ENCODE measurements at places on chromosomes 1 and 21.

DNA sequence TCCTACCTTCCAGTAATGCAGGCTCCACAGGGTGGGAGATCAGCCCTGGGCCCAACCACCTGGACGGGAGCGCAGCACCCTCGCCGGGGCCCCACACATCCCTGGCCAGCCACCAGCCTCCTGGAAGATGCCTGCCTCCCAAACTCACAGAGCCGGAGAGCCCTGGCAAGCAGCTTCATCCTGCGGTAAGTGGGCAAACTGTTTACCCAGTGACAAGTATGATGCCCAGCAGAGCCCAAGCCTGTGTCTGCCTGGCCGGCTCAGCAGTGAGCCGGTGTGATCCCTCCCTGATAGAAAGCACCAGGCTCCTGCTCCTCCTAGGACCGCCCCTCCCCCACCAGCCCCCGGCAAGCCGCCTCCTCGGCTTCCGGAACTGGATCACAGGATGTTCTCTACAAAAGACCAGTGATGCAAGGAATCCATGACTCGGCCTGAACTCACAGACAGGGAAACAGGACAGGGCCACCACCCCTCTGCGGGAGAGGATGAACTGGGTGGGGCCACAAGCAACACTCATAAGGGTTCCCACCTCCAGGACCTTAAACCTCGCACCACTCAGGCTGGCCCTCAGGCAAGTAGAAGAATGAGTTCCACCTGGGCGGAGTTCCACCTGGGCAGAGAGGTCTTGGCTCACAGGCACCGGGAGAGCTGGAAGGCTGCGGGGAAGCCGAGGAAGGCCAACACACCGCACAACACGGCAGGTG is 7.9 kb downstream of the ACOT7 start:
- peak; percentile 53 for DNase-seq

GRCh38 chr1:176949033-176949662 is 215.4 kb downstream of the ASTN1 start:
- peak; percentile 19 for DNase-seq

DNA sequence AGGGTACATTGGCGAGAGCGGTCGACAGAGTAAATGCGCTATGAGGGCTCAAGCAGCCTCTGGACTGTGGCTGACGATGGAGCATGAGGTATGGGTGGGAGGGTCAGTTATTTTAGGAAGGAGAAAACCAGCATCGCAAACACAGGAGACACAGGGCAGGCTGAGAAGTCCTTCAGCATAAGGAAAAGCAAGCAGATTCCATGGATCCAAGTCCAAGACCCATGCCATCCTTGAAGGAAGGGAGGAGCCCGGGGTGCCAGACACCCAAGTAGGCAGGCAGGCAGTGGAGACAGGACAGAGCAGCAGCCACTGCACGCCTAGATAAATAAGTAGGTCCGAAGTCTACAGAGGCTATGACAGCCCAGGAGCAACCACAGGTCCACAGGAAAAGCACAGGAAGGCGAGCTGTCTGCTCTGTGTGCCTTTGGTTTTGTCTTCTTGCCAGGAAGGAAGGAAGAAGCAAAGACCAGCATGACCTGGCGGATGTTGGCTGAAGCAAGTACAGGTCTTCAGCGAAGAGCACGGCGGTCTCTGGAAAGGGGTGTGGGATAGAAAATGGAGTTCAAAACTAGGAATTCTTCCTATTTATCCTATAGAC is 76.4 kb upstream of the SLC45A1 start:
- no peak for DNase-seq

GRCh38 chr1:93358293-93358692 is 12.6 kb downstream of the DR1 start:
- DNase-seq: peak; percentile 47

DNA sequence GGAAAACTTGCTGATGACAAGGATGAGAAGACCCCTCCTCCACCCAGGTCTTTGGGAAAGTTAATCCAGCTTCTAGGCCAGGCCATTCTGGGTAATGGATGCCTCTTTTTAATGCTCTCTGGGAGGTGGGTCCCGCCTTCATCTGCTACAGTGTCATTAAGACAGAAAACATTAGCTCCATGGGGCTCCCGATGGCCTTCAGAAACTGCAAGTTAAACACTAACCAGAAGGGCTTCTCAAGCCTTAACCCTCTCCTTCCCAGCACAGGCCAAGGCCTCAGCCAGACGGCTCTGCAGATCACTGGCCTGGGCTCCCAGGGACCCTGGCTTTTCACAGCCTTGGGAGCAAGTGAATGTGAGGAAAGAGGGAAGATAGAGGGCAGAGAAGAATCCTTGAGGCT is 364.9 kb downstream of the MATN1 start:
- no peak for DNase-seq

GRCh38 chr21:38487901-38488639 is 10.2 kb downstream of the ERG start:
- no peak for DNase-seq

GRCh38 chr21:44576025-44576420 is 2.5 kb downstream of the KRTAP10-4 start:
- no peak for DNase-seq

- DNase-seq: no peak
Observed at GRCh38 chr1:57258557-57259325, 165.1 kb downstream of the DAB1 start.

DNA sequence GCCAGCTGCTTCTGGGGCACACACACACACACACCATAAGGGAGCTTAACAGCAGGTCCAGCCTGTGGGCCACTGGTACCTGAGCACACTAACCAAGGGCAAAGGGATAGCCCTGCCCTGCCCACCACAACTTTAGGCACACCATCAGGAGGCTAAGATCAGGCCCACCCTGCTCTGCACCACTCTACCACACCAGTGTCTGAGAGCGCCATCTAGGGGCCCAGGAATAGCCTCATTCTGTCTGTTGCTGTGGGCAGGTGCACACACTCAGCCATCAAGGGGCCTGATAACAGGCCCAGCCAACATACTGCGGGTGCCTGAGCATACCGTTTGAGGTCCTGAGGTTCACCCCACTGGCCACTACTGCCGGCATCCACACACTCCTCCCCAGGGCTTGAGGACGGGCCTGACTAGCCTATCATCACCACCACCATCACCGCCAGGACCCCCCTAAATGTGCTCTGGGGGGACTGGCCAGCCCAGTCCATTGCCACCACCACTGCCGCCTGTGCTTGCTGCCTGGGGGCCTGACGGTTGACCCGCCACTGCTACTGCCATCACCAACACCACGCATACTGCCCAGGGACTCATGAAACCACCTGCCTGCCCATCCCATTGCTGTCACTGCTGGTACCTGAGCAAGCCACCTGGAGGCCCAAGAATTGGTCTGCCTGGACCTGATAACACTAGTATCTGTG is 31.3 kb downstream of the NSL1 start:
- DNase-seq: peak; percentile 59

DNA sequence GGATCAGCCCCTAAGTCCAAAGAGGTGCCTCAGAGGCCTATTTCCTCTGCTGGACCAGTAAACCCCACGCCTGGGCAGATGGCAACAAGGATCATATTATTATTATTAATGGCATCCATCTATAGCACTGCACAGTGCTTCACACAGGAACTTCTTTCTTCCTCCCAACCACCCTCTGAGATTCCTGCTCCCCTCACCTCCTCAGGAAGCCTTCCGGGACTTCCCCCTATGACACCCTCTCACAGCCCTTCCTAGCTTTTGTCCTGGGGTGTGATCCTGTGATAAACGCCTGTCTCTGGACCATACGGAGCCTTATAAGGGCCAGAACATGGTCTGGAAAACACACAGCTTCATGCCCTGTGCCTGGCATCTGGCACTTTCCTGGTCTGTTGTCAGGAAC is 3.2 kb downstream of the FBXO2 start:
- DNase-seq: no peak

DNA sequence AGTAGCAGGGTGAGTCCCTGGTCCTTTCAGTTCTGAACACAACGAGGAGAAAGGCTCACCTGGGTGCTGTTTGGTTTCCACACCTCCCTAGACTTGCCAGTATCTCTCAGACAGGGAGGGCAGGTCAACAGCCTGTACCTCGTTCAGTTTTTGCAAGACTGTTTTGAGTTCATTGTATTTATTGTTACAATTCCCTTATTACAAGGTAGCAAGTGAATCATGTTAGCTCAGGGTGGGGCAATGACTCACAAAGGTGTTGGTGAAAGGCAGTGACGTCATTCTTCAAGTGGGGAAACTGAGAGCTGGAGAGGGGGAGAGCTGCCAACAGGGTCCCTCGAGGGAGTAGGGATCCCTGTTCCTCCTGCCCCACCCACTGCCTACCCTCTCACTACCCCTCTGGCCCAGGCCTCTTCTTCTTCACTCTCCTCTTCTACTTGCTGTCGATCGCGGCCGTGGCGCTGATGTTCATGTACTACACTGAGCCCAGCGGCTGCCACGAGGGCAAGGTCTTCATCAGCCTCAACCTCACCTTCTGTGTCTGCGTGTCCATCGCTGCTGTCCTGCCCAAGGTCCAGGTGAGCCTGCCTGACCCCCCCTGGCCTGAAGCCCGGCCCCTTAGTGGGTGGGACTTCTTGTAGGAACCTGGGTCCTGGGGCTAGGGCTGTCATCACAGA is 13.4 kb downstream of the SERINC2 start:
- no peak for DNase-seq

DNA sequence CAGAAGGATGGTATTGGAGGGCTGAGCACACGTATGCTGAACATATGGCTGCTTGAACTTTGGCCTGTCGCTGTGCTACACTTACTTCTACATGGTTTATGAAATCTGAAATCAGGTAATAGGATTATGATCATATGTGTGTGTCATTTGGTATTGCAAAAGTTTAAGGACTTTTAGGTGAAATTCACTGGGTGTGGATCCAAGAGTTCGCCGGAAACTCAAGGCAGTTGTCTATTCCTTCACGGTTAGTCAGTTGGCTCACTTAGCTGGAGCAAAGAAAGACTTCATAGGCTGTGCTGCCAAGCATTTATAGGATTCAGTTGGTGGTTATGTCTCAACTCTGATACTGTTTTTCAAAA is 927 bp downstream of the UAP1 start:
- peak; percentile 18 for DNase-seq

Measured in inflammatory macrophage treated with lipopolysaccharide for 4 hours (primary cell).